ENCODE measurements at places on chromosomes 5 and 9.

GRCh38 chr9:132506977-132507669 is 75.3 kb upstream of the BARHL1 start:
- DNase-seq, result no peak

- peak; percentile 72 for DNase-seq
Measured at GRCh38 chr5:132008163-132008473, 3.3 kb downstream of the ACSL6 start.

GRCh38 chr9:70374962-70375618 is 39.4 kb downstream of the KLF9 start:
- DNase-seq, result no peak

- no peak for DNase-seq
Measured at GRCh38 chr9:89889865-89890264, 285.1 kb downstream of the GADD45G start.

DNA sequence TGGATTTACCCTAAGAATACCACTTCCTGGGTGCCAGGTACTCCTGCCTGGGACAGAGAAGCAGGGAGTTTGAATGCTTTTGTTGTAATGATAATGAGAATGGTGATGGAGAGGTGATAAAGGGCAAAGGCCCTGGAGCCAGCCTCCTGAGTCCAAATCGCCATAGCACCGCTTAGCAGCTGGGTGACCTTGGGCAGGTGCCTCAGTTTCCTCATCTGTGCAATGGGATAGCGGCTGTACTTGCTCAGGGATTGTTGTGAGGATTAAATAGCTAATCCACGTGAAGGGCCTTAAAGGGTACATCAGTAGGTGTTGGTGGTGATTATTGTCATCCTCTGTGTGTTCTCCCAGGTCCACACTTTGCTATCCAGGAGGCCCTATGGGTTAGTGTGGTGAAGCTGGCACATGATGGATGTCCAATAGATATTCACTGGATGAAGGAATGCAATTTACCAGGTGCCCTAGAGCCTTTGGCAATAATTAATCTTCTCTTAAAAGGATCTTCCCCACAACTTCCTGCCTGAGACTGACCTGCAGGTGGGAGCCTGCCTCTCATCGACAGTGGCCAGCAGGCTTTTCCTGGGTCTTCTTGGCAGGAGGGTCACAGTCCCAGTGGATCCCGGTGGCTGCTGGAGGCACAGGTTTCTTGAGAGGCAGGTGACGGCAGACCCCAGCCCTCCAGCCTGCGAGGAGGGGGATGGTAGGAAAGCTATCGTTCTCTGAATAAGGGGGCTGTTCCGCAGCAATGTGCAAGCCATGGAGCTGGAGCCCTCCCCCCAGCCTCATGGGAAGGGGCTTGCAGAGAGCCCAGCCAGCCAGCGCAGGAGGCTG is 160.2 kb downstream of the MACROH2A1 start:
- DNase-seq, result no peak

DNA sequence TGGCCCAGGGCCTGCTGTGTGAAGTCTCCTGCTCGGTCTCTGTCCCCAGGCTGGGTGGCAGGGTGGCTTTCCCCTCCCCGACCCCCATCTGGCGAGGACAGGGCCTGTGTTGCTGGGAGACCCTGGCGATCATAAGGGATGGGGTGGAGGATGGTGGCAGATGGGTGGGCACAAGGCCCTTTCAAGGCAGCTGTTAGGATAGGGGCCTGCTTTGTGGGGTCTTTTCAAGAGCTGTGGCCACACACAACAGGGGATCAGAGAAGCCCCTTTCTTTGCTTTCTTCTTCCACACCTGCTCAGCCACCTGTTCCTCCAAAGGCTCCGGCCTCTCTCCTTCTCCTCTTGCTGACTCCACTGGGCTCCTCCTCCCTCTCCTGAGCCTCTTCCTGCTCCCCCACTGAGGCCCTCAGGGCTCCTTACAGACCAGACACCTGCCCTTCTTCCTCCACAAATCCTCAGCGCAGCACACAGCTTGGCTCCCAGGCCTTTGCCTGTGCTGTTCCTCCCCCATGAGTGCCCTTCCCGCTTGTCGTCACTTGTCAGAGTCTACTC is 15.0 kb upstream of the NEURL1B start:
- DNase-seq, result no peak

DNA sequence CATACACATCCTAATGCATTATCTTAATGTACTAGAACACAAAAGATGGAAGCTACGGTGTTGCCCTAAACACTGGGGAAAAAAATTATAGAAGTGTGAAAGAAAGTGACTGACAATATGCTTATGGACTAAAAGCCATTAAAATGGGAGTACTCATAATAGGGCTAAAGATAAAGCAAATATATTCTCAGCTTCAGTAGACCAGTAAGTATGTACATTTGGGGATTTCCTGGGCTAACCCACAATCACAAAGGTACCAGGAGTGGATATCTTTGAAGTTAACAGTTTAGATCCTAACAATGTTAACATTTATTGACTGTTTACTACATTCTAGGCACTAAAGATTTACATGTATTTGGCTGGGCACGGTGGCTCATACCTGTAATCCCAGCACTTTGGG is 36.9 kb downstream of the PTGER4 start:
- no peak for DNase-seq

DNA sequence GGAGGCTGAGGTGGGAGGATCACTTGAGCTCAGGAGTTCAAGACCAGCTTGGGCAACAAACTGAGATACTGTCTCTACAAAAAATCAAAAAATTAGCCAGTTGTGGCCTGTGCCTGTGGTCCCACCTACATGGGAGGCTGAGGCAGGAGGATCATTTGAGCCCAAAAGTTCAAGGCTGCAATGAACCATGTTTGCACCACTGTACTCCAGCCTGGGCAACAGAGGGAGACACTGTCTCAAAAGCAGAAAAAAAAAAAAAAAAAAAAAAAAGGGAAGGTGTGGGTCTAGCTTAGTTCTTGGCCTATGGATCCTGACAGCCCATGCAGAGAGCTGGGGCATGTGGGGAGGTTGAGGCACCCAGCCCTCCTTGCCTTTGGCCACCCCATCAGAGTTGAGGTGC is 10.9 kb downstream of the PLPP7 start:
- no peak for DNase-seq

All from epithelial cell of esophagus (primary cell).